ENCODE measurements at places on chromosomes 3 and 15. TPM values are rescaled to one million over a fixed set of nuclear protein-coding genes. Genes with fewer than 3 reads are reported as not detected.

TXNRD3 gene
- total RNA-seq = 17.3 TPM

KATNBL1 gene
- 69.5 TPM for total RNA-seq

NGLY1 gene
- total RNA-seq = 33.2 TPM

SEMA6D gene
- total RNA-seq = 69.2 TPM

CXCR6 gene
- total RNA-seq = not detected

AADACL2 gene
- total RNA-seq = not detected

OXTR gene
- total RNA-seq = 4.4 TPM

TEX55 gene
- total RNA-seq = not detected

AGTR1 gene
- total RNA-seq = not detected

SMCO1 gene
- not detected for total RNA-seq

P2RY1 gene
- 11.6 TPM for total RNA-seq

CHRNB4 gene
- 0.35 TPM for total RNA-seq

HYAL1 gene
- 3.5 TPM for total RNA-seq

SCN5A gene
- total RNA-seq = 2.4 TPM
